Left renal cortex interstitium (tissue), 4 donors: ENCODE measurements at places on chromosomes 12 and 14. TPM values are rescaled to one million over a fixed set of nuclear protein-coding genes. Genes with fewer than 3 reads are reported as not detected.

DNA sequence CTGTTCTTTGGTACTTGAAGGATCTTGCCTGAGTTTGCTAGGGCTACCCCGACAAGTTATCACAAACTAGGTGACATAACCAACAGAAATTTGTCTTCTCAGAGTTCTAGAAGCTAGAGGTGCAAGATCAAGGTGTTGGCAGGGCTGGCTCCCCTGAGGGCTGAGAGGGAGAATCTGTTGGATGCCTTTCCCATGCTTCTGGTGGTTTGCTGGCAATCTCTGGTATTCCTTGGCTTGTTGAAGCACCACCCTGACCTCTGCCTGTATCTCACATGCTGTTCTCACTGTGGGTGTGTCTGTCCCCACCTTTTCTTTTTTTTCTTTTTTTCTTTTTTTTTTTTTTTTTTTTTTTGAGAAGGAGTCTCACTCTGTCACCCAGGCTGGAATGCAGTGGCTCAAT lies 81.2 kb downstream of the VCPKMT start:
- no peak for DNase-seq

DNA sequence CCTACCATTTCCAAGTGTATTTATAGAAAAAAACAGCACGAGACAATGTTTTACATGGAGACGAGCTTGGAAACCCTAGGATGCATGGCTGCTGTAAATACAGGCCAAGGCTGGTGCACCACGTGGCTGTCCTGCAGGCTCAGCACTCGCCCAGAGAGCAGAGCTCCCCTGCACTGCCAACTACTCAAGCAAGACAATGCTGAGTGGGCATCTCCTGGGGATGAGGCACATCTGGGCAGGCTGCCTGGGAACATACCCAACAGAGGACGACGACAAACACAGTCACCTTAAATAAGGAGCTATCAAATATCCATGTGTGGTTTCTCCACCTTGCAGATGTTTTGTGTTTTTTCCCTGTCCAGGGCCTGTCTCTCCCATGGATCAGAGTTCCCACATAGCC lies 128.3 kb upstream of the PRMT8 start:
- DNase-seq: no peak

GRCh38 chr12:43428088-43428600 lies 123.9 kb downstream of the ADAMTS20 start:
- no peak for DNase-seq

- DNase-seq: no peak
Measured at GRCh38 chr12:75790219-75790618, 241.4 kb downstream of the PHLDA1 start.

DNA sequence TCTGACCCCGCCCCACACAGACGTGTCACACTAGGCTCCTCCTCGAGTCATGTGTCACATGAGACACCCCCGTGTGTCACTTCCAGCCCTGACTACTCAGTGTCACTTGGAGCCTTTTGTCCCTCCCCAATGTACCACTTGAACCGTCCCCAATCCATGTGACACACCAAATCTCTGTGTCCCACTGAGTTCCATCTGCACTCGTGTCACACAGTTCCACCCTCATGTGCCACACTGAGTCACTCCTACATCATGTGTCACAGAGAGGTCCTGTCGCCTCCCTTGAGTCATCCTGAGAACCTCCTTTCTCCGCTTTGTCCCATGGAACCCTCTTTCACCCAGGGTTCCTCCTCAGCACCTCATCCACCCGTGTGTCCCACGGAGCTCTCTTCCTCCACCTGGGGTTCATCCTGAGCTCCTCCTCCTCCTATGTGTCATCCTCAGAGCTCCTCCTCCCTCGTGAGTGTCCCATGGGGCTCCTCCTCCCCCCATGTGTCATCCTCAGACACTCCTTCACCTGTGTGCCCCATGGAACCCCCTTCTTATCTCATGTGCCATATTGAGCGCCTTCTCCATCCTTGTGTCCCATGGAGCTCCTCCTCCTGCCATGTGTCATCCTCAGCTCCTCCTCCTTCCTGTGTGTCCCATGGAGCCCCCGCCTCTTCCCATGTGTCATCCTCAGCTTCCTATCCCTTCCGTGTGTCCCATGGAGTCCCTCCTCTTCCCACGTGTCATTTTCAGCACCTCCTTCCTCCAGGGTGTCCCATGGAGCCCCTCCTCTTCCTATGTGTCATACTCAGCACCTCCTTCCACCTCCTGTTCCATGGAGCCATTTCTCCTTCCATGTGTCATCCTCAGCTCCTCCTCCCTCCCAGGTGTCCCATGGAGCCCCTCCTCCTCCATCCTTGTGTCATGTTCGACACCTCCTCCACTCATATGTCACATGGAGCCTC lies 32.0 kb downstream of the RTL1 start:
- no peak for DNase-seq

DNA sequence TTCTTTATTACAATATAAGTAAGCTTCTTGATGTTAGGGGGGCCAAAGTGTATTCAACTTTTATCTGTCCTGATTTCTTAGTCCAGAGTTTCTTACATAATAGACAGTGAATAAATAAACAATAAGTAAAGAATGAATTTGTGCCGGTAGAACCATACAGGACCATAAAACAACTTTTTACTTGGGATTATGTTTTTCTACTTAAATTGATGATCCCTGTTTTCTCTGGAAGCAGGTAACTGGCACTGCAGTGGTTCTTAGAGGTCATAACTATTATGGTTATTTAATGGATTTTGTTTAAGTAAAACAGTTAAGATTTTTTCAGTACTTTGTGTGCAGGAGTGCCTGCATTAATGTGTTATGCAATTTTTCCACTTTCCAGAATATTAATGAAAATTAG lies 10.5 kb downstream of the CAND1 start:
- no peak for DNase-seq

DNA sequence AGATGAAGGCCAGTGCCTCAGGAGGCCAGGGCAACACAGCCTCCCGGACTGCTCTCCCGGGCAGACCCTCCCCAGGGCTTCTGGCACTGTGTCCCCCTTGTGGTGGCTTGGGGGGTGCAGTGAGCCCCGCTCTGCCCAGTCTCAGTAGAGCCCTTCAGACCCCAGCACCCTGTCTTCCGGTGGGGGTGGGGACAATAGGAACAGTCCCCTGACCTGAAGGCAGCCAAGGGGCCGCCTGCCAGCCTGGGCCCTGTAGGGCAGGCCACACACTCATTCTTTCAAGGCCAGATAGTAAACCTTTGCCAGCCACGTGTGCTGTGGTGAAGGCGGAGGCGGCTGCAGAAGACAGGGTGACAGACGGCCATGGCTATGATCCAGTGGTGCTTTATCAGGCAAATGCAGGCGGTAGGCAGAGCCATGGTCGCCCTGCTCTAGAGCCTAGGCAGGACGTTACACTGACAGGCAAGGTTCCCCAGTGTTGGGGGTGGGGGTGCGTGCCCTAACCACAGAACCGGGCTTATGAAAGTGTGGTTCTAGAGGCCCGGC lies 15.0 kb downstream of the ZFYVE21 start:
- DNase-seq: no peak

The SPX gene
- polyA plus RNA-seq: 15.6 TPM
